ENCODE measurements at places on chromosomes 3 and 15.

- DNase-seq = no peak
These were observed 180.7 kb upstream of the PDZRN3 start for GRCh38 chr3:73805435-73805834.

GRCh38 chr3:150582620-150583019 is 20.5 kb upstream of the SELENOT start:
- no peak for DNase-seq

- DNase-seq = no peak
These were observed 1.6 kb downstream of the PARP3 start for GRCh38 chr3:51943451-51944391.

DNA sequence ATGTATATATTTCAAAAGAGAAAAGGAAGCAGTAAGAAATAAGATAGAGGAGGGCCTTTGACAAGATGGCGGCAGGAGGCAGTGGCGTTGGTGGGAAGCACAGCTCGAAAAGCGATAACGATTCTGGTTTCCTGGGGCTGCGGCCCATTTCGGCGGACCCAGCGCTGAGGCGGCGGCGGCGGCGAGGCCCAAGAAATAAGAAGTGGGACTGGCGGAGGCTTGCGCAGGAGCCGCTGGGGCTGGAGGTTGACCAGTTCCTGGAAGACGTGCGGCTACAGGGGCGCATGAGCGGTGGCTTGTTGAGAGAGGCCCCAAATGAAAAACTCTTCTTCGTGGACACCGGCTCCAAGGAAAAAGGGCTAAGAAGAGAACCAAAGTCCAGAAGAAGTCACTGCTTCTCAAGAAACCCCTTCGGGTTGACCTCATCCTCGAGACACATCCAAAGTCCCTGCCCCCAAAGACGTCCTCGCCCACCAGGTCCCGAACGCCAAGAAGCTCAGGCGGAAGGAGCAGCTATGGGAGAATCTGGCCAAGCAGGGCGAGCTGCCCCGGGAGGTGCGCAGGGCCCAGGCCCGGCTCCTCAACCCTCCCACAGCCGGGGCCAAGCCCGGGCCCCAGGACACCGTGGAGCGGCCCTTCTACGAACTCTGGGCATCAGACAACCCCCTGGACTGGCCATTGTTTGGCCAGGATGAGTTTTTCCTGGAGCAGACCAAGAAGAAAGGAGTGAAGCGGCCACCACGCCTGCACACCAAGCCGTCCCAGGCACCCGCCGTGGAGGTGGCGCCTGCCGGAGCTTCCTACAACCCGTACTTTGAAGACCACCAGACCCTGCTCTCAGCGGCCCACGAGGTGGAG is 624.3 kb downstream of the MCTP2 start:
- no peak for DNase-seq

DNA sequence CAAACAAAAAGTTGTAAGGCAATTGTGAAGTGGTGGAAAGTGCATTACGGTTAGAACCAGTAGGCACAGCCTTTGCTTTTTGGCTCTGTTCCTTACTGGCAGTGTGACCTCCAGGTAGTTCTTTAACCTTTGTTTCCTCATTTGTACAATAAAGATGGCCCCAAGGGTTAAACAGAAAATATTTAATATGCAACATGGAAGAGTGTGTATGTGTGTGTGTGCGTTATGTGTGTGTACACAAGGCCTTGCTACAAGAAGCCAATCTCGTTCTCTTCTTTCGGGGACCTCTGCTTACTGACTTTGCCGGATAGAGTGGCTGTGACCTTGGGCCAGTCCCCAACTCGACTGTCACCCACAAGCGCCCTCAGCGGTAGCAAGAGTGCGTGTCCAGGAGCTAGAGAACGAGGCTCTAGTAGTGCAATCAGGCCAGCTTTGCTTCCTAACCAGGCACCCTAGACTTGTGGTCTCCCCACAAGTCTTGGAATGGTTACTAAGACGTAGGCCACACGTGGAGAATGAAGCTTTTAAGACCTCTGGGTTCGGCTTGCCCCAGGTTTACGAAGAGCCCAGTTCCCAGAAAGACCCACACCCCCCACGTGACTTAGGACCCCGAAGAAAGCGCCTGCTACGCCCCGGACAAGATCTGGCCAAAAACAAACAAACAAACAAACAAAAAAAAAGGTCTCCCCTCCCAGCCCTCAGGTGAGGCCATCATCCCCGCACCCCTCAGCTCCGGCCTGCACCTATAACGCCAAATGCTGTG is 593 bp downstream of the CIAO2A start:
- peak; percentile 24 for DNase-seq

DNA sequence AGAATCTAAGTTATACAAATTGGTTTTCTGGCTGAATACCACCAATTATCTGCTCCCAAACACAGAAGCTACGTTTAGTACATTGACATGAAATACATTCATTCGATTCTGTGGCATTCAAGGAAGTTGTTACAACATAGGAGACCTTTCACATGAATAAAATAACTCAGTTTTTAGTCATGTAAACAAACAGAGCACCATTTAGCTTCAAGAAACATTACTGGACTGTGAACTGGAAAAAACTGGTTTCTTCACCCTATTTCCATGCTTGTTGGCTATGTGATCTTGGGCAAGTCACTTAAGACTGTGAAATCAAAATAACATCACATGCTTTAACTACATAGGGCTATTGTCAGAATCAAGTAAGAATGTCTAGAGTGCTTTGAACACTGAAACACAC is 46.2 kb downstream of the NRG4 start:
- DNase-seq = no peak

DNA sequence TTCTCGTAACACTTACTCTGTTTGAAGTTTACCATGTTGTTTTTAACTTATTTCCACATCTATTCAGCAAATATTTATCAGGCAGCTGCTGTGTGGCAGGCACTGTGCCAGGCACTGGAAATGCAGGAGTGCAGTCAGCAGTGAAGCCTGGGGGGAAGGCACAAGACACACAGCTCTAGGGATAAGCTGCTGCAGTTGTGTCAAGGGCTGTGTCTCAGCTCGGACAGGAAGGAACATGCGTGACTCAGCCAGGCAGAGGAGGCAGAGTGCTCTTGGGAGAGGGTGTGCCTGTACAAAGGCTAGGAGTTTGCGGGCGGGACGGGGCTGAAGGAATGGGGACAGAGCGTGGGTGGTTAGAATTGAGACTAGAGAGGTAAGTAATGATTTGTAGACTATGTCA is 24.7 kb downstream of the LYSMD4 start:
- DNase-seq = no peak

- no peak for DNase-seq
These were observed 172.8 kb downstream of the USP13 start for GRCh38 chr3:179825527-179826246.

GRCh38 chr3:13325892-13326443 is 94.2 kb downstream of the NUP210 start:
- DNase-seq = no peak

DNA sequence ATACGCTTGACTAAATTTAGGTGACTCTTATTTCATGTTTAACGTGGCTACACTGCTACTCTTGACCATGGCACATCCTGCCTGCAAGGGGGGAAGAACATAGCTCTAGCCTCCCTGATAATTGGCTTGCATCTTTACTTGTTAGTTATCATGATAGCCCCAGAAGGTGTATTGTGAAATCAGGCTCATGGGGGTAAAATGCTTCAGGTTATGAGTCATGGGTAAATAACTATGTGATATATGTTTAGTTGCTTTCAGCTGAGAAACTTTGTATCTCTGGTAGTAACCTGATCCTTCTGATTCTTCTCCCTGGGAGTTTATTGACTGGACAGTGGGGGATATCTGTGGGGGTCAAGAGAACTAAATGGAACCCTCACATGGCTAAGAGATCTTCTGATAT is 660.8 kb upstream of the UBE2E2 start:
- no peak for DNase-seq

DNA sequence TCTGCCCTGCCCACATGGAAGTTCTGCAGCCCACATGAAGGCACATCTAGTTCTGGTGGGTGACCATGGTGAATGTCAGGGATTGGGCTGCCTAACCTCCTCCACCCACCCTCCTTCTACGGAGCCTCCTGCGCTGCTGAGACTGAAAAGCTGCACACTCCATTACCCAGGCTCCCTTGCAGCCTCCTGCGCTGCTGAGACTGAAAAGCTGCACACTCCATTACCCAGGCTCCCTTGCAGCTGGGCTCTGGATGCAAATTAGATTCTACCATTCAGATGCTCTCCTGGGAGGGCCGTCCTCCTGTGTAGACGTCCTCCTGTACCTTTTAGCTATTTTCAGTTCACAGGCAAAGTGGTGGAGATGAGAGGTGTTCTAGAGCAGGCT is 32.1 kb downstream of the POMGNT2 start:
- DNase-seq = no peak

DNA sequence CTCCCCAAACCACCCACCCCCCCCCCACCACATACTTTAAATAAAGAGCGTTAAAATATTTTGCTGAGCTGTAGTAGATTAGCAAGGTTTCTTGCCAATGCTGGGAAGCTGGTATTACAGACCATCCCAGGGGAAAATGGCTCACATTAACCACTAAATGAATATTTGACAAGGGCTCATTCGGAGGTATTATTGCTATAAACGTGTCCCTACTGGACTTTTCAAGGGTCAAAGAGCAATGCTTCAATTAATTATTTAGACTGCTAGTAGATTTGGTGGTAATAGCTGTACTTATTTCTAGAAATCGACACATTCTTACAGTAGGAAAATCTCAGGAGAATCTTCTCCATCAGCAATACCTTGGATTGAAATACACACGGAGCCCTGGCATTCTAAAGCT is 5.2 kb downstream of the SOX2 start:
- no peak for DNase-seq

DNA sequence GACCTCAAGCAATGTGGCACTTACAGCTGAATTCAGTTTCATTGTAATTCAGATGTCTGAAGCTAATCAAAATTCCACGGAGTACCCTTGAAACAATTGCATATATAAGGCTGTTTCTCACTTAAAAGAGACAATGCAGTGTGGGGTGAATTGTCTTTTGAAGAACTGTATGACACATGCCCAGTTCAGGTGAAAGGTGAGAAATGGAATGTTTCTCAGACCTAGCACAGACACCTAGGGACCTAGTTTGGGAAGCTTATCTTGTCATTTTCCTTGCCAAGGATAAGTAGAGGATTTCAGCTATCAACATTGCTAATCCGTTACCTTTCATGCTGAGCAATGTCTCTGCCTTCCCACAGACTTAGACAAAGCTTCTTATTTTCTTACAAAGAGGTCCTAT is 36.3 kb downstream of the MBNL1 start:
- DNase-seq = no peak

- peak; percentile 63 for DNase-seq
These were observed 1.9 kb downstream of the CBLB start for GRCh38 chr3:105866656-105867653.

DNA sequence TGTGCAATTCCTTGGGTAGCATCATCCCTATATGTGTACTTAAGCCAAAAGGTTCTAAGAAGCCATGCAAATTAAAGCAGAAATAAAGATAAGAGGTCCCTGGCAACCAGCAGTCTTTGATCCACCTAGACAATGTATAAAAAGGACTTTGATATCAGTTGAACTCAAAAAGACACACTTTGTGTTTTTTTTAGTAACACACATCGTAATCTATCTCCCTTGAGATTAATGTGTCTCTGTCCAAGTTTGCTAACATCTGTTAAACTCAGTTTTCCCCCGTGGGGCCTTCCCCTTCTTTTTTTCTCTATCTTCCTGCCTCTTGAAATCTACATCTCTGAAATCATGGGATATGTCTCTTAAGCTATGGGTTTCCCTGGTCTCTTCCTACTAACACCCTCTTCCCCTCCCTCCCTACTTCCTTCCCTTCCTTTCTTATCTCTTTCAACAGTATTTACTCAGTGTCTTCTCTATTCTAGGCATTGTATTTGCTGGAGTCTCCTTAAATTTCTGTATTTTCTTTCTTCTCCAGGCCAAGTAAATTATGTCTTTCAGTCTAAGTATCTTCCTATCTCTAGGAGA is 27.7 kb downstream of the ALDH1A2 start:
- DNase-seq = no peak

- no peak for DNase-seq
These were observed 962.3 kb upstream of the NR2F2 start for GRCh38 chr15:95368191-95368590.

DNA sequence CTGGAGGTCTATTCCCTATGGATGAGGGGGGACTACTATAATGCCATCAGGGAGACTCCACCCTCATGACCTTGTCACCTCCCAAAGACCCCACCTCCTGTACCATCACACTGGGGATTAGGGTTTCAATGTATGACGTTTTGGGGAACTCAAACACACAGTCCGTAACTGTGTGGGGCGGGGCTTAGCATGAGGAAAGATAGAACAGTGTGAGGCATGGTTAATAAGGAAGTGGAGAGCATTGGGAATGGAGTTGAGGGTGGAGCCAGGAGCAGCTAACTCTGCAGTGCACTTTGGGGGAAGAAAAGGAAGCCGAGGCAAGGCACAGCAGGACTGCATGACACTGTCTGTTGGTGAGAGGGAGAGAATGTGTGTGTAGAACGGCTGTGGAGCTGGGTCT is 90.9 kb upstream of the AGBL1 start:
- DNase-seq = no peak

- DNase-seq = no peak
These were observed 698.7 kb downstream of the NTRK3 start for GRCh38 chr15:87557881-87558280.

- DNase-seq = peak; percentile 19
These were observed 44.4 kb downstream of the FLNB start for GRCh38 chr3:58052373-58053273.

DNA sequence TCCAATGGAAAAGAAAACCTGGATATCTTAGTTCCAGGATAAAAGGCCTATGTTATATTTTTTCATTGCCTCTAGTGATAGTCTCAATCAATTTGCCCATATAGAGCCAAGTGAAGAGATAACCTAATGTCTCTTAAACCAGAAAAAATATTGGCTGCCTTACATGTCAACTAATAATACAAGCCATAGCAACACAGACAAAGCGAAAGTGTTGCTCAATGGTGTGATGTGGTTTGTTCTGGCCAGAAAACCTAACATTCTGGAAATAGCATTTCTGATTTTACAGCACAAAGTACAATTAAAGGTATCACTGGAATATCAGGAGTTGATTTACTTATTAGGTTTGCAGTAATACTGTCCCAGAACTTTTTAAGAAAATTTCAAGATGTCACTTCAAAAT is 101.5 kb downstream of the ATP8B4 start:
- no peak for DNase-seq

DNA sequence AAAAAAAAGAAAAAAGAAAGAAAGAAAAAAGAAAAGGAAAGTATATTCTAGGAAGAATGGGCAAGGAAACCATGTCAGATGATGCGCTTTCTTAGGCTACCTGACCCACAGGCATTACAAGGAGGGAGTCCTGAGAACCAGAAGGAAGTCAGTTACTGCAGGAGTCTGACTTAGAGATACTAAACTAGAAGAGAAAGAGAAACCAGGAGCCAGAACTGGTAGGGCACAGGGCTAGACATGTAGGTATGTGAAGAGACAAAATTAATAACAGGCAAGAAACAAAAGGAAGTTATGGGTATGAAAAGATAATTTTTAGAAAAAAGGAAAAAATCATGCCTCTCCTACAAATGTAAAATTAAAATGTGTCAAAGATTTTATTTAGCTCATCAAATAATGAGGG is 63.3 kb upstream of the LRRN1 start:
- DNase-seq = no peak

- DNase-seq = no peak
These were observed 29.3 kb downstream of the MTMR10 start for GRCh38 chr15:30962079-30962478.

GRCh38 chr3:33372218-33373081 is 67.8 kb downstream of the UBP1 start:
- DNase-seq = peak; percentile 57

GRCh38 chr3:53027254-53027844 is 18.5 kb downstream of the SFMBT1 start:
- no peak for DNase-seq
